Pulmonary artery endothelial cell (primary cell): ENCODE measurements at places on chromosomes 12 and 14.

- DNase-seq, result no peak
Observed at GRCh38 chr14:53032161-53032803, 81.4 kb upstream of the FERMT2 start.

DNA sequence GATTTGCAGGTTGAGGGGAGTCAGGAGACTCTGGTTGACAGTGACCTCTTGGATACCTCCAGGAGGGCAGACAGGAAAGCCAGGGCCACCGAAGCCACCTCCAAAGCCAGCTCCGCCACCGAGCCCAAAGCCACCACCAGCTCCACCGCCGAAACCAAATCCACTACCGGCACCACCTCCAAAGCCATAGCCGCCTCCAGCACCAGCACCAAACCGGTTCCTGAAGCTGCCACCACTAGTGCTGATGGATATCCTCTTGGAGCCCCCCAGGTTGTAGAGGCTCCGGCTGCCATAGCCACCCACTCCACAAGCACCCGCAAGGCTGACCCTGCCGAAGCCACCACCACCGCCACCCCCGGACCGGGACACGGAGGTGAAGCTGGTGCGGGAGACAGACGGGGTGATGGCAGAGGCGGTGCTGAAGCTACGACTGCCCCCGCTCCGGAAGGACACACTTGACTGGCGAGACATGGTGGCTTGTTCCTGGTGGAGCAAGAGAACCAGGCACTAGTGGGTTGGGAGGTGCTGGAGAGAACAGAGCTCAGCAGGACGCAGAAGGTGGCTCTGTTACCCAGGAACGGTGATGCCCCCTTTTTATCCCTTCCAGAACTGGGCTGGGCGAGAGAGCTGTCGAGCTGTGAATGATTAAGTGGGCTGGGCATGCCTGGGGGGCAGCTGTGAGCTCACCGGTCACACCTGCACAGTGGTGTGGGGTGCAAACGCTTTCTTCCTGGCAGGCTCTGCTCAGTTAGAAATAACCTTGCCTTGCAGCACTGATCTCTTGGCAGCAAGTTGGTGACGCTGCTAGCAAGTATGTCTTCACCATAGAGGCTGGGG, at the start of gene KRT5:
Gene KRT5 (minus strand): TSS at position 569 of the 837 bp plus-strand sequence. CDS start 98 bp downstream, at position 471.
- DNase-seq, result no peak

DNA sequence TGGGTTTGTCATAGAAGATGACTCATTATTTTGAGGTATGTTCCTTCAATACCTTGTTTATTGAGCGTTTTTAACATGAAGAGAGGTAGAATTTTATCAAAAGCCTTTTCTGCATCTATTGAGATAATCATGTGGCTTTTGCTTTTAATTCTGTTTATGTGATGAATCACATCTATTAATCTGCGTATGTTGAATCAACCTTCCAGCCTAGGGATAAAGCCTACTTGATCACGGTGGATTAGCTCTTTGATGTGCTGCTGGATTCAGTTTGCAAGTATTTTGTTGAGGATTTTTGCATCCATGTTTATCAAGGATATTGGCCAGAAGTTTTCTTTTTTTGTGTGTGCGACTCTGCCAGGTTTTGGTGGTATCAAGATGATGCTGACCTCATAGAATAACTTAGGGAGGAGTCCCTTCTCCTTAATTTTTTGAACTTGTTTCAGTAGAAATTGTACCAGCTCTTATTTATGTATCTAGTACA, 602.6 kb downstream of the SNAPC1 start:
- DNase-seq, result no peak

- no peak for DNase-seq
Observed at GRCh38 chr14:99333841-99334635, 62.0 kb upstream of the BCL11B start.

GRCh38 chr14:24269368-24269767, 2.0 kb downstream of the RABGGTA start:
- DNase-seq, result no peak

- DNase-seq, result no peak
Observed at GRCh38 chr12:105443802-105444652, 113.5 kb downstream of the C12orf75 start.

DNA sequence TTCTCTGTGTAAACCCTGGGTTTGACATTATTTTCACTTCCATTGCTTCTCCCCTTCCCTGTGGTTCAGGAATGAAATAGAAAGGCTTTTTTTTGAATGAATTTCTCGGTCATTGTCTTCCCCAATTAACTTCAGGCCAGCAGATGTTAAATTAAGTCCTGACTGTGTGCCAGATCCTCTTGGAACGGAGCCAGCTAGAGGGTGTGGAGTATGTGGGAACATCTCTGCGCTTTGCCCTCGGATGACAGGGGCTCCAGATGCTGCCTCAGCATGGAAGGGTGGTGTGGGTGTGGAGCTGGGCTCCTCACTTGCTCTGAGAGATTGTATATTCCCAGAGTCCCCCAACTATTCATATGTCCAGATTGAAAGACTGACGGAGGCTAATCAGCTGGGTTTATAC, 13.1 kb downstream of the KRT85 start:
- no peak for DNase-seq

GRCh38 chr14:37901978-37902377, 305.7 kb upstream of the SSTR1 start:
- no peak for DNase-seq

DNA sequence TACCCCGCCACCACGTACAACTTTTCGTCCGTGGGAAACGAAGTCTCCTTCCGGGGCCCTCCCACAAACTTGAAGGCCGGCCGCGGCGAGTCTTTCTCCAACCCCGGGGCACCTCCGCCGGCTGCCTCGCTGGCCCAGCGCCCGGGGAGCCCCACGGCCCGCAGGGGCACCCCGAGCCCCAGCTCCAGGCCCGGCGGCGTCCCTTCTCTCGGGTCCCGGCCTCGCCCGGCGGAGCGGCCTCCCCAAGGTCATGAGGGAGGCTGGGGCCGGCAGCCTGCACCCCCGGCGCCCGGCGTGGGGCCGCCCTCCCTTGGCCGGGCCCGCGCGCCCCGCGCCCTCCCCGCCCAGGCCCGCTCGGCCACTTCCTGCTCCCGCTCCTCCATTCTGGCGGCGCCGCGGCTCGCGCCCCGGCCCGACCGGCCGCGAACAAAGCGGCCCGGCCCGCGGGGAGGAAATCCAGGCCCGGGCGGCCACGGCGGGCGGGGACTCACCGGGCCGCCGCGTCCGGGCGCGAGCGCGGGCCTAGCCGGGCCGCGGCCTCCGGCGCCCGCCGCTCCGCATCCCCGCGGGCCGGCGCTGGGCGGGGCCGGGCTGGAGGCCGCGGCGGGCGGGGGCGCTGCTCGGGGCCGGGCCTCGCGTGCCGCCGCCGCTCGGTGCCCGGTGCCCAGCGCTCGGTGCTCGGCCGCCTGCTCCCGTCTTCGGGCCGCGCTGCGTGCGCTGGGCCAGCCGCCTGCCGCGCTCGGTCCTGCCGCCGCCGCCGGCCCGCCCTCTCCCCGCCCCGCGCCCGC, at the start of gene AKT1:
Gene AKT1 (minus strand): TSS at position 756 of the 788 bp plus-strand sequence. CDS start 3,105 bp downstream, outside the sequence.
- no peak for DNase-seq

GRCh38 chr12:93922583-93923006, 225.8 kb upstream of the PLXNC1 start:
- DNase-seq, result no peak

DNA sequence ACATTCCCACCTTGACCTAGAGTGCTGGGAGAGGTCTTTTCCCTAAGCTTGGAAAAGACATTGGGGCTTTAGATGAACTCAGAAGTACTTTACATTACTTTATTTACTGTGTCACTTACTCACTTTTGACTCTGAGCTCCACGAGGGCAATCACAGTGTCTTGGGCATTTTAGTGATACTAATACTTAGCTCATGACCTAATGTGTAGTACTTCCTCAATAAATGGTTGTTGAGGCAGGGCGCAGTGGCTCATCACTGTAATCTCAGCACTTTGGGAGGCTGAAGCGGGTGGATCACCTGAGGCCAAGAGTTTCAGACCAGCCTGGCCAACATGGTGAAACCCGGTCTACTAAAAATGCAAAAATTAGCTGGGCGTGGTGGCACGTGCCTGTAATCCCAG, 19.8 kb upstream of the SNAPC1 start:
- DNase-seq, result no peak

GRCh38 chr14:89027097-89027740, 202.8 kb downstream of the TTC8 start:
- no peak for DNase-seq

DNA sequence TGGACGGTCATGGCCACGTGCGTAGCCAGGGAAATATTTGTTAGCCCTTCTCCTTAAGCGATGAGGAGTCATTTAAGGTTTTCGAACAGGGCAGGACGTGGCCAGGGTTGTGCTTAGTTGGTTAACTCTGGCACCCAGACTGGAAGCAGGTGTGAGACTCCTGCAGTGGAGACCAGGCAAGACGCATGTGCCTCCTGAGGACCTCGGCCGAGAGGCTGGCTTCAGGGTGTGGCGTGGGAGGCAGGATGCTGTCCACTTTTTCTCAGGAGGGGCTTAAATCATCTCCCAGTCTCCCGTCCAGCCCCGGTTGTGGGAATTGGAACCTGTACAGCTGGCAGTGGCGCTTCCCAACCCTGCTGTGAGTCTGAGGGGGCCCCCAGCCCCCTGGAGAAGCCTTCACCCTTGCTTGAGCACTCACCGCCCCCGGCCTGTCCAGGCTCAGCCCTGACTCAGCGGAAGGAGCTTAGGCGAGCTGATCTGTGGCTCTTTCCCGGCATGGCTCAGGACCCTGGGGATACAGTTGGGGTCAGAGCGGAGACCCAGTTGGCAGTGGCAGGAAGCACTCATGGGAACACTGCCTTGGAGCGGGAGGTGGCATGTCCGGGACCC, 46.3 kb upstream of the TSPAN9 start:
- no peak for DNase-seq

DNA sequence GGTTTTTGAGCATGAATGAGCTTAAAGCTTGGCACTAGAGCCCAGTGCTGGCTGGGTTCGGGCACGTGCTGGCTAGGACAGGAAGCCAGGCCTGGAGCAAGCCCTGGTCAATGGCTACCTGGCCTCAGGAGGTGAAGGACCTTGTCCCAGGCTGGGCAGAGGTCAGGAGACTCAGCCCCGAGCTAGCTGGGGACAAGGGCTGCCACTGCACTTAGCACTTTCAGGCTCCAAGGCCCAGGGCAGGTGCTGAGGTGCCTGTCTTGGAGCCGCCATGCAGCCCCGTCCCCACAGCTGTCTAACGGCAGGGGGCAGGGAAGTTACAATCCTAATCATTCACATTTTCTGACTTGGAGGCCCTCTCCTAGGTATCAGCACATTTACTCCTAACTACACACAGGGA, 4.3 kb upstream of the AQP6 start:
- no peak for DNase-seq

- no peak for DNase-seq
Observed at GRCh38 chr14:71551291-71551950, 380.8 kb upstream of the RGS6 start.

GRCh38 chr12:87779016-87779415, 250.2 kb downstream of the C12orf50 start:
- no peak for DNase-seq

DNA sequence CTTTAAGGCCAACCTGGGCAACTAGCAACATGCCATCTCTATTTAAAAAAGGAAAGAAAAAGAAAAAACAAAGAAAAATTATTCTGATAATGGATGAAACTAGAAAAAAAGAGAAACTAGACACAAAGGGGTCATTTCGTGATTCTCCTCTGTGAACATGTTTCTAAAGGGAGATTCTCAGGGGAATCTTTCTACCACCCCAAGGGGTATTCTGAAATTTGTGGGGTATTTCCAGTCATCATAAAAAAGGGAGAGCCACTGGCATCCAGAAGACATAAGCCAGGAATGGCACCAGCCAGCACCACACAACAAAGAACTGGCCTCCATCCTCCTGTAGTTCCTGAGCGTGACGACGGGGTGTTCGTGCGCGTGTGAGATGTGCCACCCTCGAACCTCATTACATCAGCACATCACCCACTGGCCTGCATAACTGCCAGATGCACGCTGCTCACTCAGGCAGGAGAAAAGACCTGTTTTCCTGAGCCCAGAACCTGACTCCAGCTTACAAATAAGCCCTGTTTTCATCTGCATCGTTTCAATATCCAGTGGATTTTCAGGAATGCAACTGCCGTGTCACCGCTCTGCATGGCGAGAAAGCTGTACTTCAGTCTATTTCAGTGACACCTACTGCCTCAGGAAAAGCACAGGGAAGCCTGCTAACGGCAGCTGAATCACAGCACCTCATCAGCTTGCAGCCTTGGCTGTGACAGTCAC, 23.9 kb downstream of the STX2 start:
- DNase-seq, result no peak

- DNase-seq, result no peak
Observed at GRCh38 chr12:120767071-120768024, 41.7 kb downstream of the ACADS start.

GRCh38 chr12:12689647-12690300, 6.2 kb downstream of the GPR19 start:
- DNase-seq, result no peak

GRCh38 chr12:126397071-126397581, 1331.9 kb downstream of the AACS start:
- no peak for DNase-seq
